Activated naive CD4-positive, alpha-beta T cell treated with anti-CD3 and anti-CD28 coated beads, Interleukin-2, amount 50 U/mL, for 16 hours (primary cell): ENCODE measurements at places on chromosomes 12 and 14.

GRCh38 chr14:96554315-96554910, 52.2 kb downstream of the PAPOLA start:
- DNase-seq, result no peak

DNA sequence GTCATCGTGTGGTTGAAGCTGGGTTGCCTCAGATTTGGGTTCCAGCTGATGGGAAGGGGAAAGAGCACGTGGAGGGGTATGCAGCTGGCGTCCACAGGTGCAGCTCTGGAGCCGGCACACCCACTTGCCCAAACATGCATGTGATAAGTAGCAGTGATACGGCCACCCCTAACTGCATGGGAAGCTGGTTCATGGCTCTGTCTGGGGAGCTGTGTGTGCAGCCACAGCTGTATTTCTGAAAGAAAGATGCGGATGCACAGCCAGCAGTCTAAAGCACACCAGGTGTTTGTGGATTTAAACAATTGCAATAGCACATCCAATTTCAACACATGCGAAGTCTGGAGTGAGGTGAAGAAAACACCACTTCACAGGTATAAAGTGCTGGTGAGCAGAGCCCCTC, 181.4 kb downstream of the EFCAB11 start:
- DNase-seq, result no peak

DNA sequence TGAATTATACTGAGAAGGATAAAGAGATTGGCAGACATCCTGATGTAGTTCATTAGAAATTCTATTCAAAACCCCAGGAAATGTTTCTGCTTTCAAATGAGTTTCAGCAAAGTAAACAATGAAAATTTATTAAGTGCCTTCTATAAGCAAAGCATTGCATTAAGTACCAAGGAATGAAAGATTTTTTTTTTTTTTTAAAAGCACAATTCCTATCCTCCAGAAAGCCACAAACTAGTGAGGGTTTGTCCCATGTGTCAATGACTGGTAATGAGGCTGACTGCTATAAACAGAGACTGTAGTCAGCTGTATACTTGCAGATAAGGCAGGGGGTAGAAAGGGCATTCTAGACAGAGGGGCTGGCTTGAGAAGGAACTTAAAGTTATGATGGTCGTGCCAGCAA, 6.7 kb downstream of the ANO4 start:
- no peak for DNase-seq

GRCh38 chr14:92950773-92951172, 27.8 kb downstream of the CHGA start:
- DNase-seq, result no peak

GRCh38 chr12:72241552-72241951, 30.6 kb upstream of the TRHDE start:
- no peak for DNase-seq
